ENCODE measurements at places on chromosomes 11 and 22. TPM values are rescaled to one million over a fixed set of nuclear protein-coding genes. Genes with fewer than 3 reads are reported as not detected.

Gene PLA2G3
- total RNA-seq, result 1.3 TPM

Gene DBX1
- 0.29 TPM for total RNA-seq

Gene PLEKHB1
- 4.8 TPM for total RNA-seq

Gene ISX
- total RNA-seq, result not detected

Gene GLYAT
- not detected for total RNA-seq

Gene CHRDL2
- not detected for total RNA-seq

Gene RBM4
- 244 TPM for total RNA-seq

Gene XKR3
- total RNA-seq, result not detected

Gene LAYN
- total RNA-seq, result 0.98 TPM

Gene PACS1
- total RNA-seq, result 30.6 TPM

Gene CNGA4
- not detected for total RNA-seq

Gene TTC36
- 1.9 TPM for total RNA-seq

Gene GNG3
- total RNA-seq, result 266 TPM

Gene A4GALT
- total RNA-seq, result 61.4 TPM

Gene TMEM191C
- 11.5 TPM for total RNA-seq

Gene RFPL2
- 1.4 TPM for total RNA-seq

Gene CYP2D6
- total RNA-seq, result 15.9 TPM

Gene PLXNB2
- total RNA-seq, result 95.2 TPM

Gene FSHB
- total RNA-seq, result not detected

Gene KRTAP5-10
- not detected for total RNA-seq

Gene PAX6
- 30.7 TPM for total RNA-seq

Gene FREY1
- 0.78 TPM for total RNA-seq

Gene MMP27
- not detected for total RNA-seq

Gene ZDHHC13
- total RNA-seq, result 21.9 TPM

Gene TMPRSS4
- total RNA-seq, result not detected

Gene DEPDC7
- total RNA-seq, result 28.7 TPM

Gene OTOG
- total RNA-seq, result not detected

Gene MS4A12
- total RNA-seq, result not detected

Gene SLC6A5
- total RNA-seq, result 0.05 TPM

Gene UBQLNL
- total RNA-seq, result not detected

Gene KCTD14
- 0.32 TPM for total RNA-seq

Gene CRYBA4
- not detected for total RNA-seq

Gene OR8A1
- not detected for total RNA-seq

Gene PGA5
- not detected for total RNA-seq

Gene NRGN
- 28.9 TPM for total RNA-seq

Gene ZNF214
- total RNA-seq, result 1.8 TPM

Gene MFNG
- total RNA-seq, result 61.1 TPM

Gene KRTAP5-9
- 0.76 TPM for total RNA-seq

Gene CEND1
- 58.7 TPM for total RNA-seq

Gene RIMBP3C
- 0.22 TPM for total RNA-seq

Gene RDX
- 71.7 TPM for total RNA-seq

Gene OR5B21
- not detected for total RNA-seq

Gene TP53AIP1
- total RNA-seq, result 0.34 TPM

Gene EIF4G2
- 1,663 TPM for total RNA-seq

Gene SYVN1
- total RNA-seq, result 54.7 TPM

Gene KRTAP5-7
- total RNA-seq, result not detected

Gene PKDREJ
- not detected for total RNA-seq

Gene TMEM132A
- 664 TPM for total RNA-seq

Gene RAB36
- total RNA-seq, result 2.0 TPM

Measured in glutamatergic neuron (in vitro differentiated cells).